Astrocyte of the hippocampus (primary cell): ENCODE measurements at places on chromosomes 7 and 10.

DNA sequence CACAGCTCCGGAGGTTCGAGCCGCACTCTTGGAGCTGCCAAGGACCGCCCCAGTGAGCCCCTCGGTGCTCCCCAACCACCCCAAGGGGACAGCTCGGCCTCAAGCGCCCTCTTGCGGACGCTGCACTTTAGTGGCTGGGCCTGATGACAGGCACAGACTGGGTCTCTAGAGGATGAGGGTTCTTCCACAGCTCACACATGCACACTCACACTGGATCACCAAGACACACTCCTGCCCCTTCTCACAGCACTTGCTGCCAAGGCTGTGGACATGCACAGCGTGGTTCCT, 2.1 kb downstream of the RET start:
- peak; percentile 29 for DNase-seq

- no peak for DNase-seq
These were observed 42.4 kb downstream of the PROSER2 start for GRCh38 chr10:11865561-11865960.

GRCh38 chr7:130959743-130960207, 225.8 kb upstream of the KLF14 start:
- DNase-seq: peak; percentile 91

DNA sequence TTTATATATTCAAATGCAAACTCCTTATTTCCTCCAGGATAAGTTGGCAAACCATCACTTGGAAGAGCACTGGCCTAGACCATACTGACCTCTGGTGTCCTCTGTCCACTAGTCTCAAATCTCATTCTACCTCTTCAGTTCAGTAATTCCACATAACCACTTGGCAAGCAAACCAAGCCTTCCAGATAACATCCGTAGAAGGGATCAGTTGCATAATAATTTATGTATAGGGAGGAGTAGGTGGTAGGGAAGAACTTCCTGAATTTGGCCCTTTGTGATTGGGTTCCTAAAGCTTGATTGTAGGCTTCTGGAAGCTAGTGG, 55.0 kb downstream of the WAC start:
- DNase-seq: peak; percentile 63

DNA sequence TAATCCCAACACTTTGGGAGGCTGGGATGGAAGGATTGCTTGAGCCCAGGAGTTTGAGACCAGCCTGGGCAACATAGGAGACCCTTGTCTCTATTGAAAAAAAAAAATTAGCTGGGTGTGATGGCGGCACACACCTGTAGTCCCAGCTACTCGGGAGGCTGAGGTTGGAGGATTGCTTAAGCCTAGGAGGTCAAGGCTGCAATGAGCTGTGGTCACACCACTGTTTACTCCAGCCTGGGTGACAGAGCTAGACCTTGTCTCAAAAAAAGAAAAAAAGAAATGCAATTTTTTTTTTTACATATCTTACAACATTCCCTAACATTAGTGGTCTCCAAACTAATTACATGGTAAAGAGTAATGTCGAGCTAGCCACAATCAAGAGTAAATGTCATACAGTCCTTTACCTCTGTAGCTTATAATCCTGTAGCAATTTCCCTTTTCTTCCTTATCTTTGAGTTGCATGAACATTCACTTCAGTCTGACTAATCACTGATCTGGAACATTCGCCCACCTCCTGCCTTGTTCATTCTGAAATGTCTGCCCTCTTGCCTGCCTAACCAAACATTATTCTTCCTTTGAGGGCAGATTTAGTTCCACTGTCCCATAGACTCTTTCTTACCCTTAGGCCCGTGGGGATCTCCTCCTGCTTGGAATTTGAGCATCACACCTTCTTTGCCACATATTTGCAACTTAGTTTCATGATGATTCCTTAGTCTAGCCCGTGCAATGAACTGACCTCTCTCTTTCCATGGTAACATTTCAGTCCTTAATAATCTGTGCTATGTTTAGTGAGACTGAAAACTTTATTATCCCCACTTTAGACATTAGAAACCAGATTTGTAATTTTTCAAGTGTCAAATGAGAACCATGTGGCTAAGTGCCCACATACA, 4.8 kb upstream of the VCL start:
- peak; percentile 51 for DNase-seq

DNA sequence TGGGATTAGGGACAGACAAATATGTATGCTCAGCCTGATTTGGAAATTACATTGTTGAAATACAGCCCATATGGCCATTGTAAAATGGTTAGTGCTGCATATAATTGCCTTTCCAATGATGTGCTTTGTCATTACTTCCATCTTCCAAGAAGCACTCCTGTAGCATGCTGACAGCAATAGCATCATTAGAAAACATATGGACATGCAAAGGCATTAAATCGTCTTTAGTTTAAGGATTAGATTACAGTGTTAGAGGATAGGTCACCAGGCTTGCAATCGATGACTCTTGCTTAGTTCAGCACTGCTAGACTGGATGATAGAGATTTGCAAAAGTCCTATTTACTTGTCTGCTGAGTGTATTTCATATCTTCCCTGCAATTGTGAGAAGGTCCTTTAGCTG, 17.4 kb downstream of the AUTS2 start:
- DNase-seq: no peak

GRCh38 chr10:93006435-93007039, 54.1 kb upstream of the CYP26C1 start:
- peak; percentile 72 for DNase-seq

DNA sequence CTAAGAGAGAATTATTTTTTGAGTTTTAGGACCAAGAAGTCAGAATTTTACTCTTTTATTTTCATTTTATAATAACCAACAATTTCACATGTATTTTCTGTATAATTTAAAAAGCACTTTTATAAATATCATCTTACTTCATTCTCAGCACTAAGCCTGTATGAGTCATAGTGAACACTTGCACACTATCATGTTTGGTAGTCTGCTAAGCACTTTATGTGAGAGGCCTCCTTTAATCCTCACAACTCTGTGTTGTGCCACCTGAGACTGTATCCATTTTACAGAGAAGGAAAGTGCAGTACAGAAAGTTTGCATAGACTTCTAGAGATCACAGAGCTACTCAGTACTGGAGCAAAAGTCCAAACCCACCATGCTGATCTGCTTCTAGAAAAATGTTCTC, 939.6 kb downstream of the NRG3 start:
- no peak for DNase-seq

DNA sequence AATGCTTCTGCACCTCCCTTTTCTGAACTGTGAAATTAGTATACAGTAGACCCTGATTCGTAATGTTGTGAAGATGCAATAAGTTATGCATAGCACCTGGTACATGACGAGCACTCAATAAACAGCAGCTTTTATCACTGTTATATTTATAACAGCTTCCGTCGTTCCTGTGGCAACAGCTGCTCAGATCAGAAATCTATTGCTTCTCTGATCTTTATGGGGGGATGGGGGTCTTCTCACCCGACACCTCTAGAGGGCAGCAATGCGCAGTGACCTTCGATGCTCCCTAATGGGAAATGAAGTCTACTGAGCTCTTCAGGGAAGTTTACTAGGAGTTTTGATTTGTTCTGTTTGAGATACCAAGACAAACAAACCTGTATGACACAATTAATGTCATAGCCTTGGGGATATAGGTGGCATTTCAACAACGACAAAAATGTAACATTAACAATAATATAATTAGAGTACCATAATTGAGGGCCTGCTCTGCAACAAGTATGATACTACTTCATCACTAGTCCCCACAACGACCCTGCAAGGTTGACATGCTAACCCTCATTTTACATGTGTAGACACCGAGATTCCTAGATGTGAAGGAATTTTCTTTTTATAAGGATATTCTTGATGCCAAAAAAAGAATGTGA, 289.6 kb downstream of the SFMBT2 start:
- peak; percentile 58 for DNase-seq

DNA sequence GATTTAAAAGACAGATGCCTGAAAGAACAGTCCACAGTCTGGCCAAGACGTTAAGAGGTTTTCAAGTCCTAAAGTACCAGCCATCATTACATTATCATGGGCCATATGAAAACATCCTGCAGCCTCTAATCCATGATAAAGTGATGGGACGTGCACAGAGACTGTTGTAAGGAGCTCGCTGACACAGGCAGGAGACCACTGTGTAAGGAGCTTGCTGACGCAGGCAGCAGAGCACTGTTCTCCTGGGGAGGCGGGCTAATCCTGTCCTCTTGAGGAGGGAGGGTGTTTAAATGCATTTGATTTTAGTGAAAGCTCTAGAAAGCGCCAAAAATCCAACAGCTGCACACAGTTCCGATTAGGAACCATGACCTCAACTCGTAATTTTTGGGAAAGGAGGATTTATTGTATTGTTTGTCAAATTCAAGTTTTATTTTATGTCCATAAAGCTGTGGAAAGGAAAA, 16.9 kb downstream of the SVIL start:
- no peak for DNase-seq

DNA sequence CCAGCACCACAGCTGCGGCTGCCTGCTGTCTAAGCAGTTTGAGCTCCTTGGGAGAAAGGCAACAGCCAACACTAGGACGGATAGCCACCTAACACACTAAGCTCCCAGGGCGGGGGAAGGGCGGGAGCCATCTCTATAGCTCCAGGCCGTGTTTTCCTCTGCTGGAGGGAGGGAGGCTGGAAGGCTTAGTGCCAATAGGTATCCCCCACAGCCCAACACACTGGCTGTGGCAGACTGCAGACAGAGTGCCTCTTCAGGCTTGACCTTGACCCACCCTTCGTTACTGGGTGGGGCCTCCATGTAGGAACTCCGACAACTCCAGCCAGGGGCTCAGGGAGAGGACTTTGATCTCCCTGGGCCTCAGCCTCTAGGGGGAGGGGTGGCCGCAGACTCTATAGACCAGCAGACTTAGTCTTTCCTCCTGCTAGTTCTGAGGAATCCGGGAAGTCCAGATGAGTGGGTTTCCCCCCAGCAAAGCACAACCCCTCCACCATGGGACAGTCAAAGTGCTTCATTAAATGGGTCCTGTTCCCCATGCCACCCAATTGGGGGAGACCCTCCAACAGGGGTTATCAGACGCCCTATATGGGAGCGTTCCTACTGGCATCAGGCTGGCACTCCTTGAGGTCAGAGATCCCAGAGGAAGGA, 314.4 kb upstream of the MKI67 start:
- DNase-seq: no peak

GRCh38 chr10:43091846-43092245, 15.0 kb downstream of the RET start:
- no peak for DNase-seq

DNA sequence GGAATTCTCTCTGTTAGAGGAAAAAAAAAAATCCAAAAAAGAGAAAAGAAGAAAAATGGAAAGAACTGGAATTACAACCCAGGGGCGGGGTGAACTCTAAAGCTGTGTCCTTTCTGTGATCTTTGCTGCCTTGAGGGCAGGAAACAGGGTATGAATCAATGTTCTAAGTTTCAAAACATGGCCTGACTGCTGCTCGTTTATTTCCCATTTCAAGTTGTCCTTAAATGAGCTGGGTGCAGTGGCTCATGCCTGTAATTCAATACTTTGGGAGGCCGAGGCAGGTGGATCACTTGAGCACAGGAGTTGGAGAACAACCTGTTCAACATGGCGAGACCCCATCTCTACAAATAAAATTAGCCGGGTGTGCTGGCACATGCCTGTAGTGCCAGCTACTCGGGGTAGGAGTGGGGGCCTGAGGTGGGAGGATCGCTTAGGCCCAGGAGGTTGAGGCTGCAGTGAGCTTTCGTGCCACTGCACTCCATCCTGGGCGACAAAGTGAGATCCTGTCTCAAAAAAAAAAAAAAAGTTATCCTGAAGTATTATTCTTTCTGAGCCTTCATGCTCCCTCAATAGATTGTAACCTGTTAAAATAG, 24.7 kb upstream of the TFAM start:
- DNase-seq: no peak

GRCh38 chr7:90458104-90458503, 11.3 kb upstream of the PTTG1IP2 start:
- DNase-seq: no peak

DNA sequence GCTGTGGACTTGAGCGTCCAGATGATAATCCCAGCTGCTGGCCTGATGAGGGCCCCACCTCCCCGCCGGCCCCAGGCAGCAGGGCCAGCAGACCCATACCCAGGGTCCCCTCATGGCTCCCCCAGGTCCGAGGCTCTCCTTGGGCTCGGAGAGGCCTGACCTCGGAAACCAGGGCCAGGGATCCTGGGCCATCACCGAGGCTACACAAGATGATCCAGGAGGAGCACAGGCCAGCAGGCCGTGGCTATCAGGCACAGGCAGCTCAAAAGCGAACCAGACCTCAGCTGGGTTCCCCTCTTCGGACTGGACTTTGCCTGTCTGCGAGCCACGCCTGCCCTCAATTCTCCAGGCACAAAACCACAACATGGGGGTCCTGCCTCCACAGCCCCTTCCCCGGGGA, 17.4 kb downstream of the PDGFA start:
- DNase-seq: no peak

GRCh38 chr7:117495308-117495707, 15.5 kb downstream of the CFTR start:
- DNase-seq: no peak

DNA sequence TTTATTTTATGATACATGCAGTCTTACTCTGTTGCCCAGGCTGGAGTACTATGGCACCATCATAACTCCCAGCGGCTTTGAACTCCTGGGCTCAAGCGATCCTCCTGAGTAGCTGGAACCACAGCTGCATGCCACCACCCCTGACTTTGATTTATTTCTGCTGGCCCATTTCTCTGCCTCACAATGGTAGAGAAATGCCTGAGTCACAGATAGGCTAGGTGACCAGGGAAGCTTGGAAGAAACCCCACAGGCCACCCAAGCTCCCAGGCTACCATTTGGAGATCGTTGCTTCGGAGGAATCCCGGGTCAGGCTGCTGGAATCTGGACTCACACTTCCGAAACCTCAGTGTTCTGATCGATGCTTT, 17.4 kb upstream of the BAIAP2L1 start:
- peak; percentile 42 for DNase-seq

GRCh38 chr10:33125522-33126517, 167.8 kb upstream of the ITGB1 start:
- no peak for DNase-seq

GRCh38 chr7:1806354-1806753, 136.3 kb downstream of the ELFN1 start:
- DNase-seq: no peak

DNA sequence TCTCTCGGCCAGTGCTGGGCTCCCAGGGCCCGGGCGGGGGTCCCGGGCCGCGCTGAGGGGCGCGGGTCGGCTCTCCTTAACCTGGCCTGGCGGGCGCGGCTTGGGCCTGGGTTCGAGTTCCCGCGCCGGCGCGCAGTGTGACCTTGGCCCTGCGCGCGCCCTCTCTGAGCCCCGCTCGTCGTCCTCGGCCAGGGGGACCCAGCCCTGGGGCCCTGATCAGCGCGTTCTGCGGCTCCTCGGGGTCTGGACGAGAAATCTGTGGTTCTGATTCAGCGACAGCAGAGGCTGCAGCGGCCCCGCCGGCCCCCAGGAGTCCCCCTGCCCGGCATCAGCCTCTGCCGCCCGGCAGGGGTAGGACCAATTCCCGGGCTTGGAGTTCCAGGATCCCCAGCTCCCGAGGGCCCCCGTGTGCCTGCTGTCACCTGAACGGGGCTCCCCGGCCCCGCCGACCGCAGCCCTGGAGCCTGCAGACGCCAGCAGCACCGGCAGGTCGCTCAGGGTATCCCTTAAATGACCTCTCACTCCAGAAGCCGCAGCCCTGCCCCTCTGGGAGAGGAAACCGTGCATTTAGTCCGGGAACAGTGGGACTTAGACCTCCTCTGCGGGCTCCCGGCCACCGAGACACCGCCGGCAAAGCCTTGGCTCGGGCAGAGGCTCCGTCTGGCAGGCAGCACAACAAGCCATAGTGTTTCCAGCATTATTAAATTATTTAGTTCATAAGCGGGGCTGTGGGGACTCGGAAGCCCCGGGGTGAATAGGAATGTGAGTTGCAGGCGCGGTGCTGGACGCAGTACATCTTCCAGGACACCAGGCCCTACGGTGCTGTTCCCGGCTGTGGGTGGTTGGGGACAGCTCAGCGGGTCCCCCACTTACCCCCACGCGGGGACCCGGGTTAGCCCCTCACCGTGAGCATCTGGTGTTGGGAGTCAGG, 572 bp downstream of the CHST12 start:
- DNase-seq: peak; percentile 70
